ENCODE measurements at places on chromosomes 6 and 20. TPM values are rescaled to one million over a fixed set of nuclear protein-coding genes. Genes with fewer than 3 reads are reported as not detected.

GRCh38 chr6:389143-389542, 2.4 kb upstream of the IRF4 start:
- no peak for DNase-seq
- H3K27me3 ChIP-seq, result no peaks in the 10 kb centered on the region
- H3K27ac ChIP-seq, result no peak overlapping the region
- peaks cover 19% of the 10 kb centered on the region for H3K4me1 ChIP-seq

Gene BIRC7
- not detected for total RNA-seq

DNA sequence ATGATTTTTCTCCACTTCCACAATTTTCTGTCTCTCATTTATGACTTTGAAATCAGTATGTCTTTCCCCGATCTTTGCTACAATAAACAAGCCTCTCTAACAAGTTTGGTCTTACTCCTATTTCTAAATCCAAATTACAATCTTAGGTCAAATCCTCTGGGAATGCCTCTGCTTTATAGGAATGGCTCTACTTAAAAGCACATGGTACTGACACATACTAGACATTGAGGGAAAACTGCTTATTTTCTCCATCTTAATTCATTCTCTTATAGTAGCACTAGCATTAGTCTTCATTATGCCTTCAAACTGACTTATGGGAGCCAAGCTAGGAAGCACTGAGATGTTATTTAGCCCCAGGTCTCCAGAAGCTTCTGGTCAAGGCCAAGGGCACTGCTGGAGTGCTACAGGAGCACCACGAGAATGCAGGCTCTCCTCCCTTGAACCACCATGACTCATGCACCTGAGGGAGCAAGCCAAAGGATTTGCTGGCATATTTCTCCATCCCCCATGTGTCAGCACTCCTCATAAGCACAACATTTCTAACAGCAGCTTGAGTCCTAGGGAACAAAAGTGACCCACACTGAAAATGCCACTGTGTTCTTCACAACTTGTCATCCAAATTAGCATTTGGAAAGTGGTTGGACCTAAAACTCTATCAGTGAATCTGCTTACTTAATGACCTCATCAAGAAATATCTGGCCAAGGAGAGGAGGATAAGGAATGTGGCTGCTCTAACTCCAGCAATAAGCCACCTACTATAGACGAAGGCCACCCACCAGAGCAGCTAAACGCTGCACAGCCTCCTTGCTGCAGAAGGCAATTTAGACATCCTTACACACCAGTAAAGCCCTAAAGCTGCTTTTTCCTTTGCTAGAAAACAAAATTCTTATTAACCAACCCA, 156.8 kb upstream of the KCNQ5 start:
- no peaks in the 10 kb centered on the region for H3K36me3 ChIP-seq
- H3K27ac ChIP-seq, result no peak overlapping the region
- H3K4me3 ChIP-seq, result no peak overlapping the region
- no peak for DNase-seq
- H3K27me3 ChIP-seq, result peaks cover 6% of the 10 kb centered on the region

Gene OOEP
- 0.97 TPM for total RNA-seq

Gene NKX2-4
- not detected for total RNA-seq

DNA sequence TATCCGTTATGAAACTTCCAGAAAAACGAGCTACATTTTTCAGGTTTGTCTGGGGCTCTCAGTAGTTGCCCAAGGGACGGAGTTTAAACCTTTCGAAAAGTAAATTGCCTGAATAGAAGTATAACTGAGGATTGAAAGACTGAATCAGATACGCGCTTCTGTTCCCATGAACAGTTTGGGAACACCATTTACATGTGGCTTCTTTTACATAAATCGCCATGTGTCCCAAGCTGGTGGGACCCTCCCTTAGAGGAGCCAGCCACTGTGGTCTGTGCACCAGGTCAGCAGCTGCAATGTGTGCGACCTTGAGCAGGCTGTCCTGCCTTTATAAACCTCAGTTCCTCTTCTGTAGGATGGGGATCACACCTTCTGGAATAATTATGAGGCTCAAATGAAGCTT, 11.0 kb downstream of the ENTPD6 start:
- DNase-seq, result no peak
- no peak overlapping the region for H3K4me3 ChIP-seq
- no peaks in the 10 kb centered on the region for H3K36me3 ChIP-seq
- peaks cover 15% of the 10 kb centered on the region for H3K4me1 ChIP-seq

DNA sequence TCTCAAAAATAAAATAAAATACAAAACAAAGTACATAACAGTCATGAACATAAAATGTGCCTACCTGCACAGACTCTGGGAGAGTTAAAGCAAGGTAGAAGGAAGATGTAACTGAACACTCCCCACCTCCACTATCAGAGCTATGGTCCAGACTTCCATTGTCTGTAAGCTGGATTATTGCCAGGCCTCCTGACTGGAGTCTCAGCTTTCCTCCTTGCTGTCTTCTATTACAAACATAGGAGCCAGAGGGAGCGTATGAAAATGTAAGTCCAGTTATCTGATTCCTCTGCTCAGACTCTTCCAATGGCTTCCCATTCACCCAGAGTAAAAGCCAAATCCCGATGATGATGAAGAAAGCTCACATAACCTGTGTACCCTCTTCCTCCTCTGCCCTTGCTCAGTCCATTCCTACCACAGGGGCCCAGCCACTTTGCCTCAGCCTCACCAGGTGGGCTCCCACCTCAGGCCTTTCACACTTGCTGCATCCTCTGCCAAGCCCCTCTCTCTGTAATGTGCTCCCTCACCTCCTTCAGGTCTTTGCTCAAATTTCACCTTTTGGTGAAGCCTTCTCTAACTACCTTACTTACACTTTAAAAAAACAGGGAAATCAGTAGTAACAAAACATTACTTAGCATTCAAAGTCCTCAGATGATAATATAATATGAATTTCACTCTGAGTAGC, 194.1 kb downstream of the RIMS1 start:
- H3K4me3 ChIP-seq, result no peak overlapping the region
- DNase-seq, result no peak
- H3K4me1 ChIP-seq, result no peaks in the 10 kb centered on the region
- H3K27ac ChIP-seq, result no peak overlapping the region

Gene SMLR1
- not detected for total RNA-seq

Gene FOXQ1
- not detected for total RNA-seq

- no peak overlapping the region for H3K27ac ChIP-seq
- H3K36me3 ChIP-seq, result no peaks in the 10 kb centered on the region
- H3K4me1 ChIP-seq, result peaks cover 11% of the 10 kb centered on the region
- no peak for DNase-seq
These were observed 12.4 kb downstream of the B4GALT5 start for GRCh38 chr20:49701241-49701790.

Gene MOG
- not detected for total RNA-seq

- peaks cover 15% of the 10 kb centered on the region for H3K4me1 ChIP-seq
- H3K36me3 ChIP-seq, result peaks cover 7% of the 10 kb centered on the region
- DNase-seq, result no peak
- H3K27ac ChIP-seq, result no peak overlapping the region
These were observed 9.2 kb downstream of the PHF3 start for GRCh38 chr6:63644668-63645326.

DNA sequence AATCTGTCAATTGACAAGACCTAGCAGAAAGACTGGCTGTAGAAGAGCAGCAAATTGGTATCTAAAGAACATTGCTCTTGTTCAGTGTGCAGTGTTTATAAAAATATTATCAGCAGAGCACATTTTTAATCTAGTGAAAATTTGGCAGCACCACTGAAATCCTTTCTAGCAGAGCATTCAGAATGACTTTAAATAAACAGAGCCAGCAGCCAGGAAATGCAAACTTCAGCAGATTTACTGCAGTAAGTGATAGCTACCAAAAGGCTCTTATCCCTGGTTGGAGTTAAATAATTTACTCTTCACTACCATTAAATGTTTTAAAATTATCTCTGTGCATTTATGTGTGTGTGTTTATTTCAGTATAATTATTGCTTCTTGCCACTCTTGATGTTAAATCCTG, 590.9 kb upstream of the CITED2 start:
- H3K36me3 ChIP-seq, result no peaks in the 10 kb centered on the region
- no peak overlapping the region for H3K27ac ChIP-seq
- DNase-seq, result no peak
- H3K27me3 ChIP-seq, result no peaks in the 10 kb centered on the region
- no peaks in the 10 kb centered on the region for H3K4me1 ChIP-seq

Gene LHFPL5
- total RNA-seq, result not detected

GRCh38 chr6:100506651-100507050, 41.9 kb upstream of the SIM1 start:
- no peaks in the 10 kb centered on the region for H3K4me1 ChIP-seq
- H3K27me3 ChIP-seq, result no peaks in the 10 kb centered on the region
- peaks cover 12% of the 10 kb centered on the region for H3K36me3 ChIP-seq
- H3K27ac ChIP-seq, result no peak overlapping the region
- no peak overlapping the region for H3K4me3 ChIP-seq

Gene GRIK2
- not detected for total RNA-seq

- H3K27ac ChIP-seq, result no peak overlapping the region
- H3K27me3 ChIP-seq, result no peaks in the 10 kb centered on the region
- no peak for DNase-seq
- no peaks in the 10 kb centered on the region for H3K36me3 ChIP-seq
These were observed 464.3 kb upstream of the FLRT3 start for GRCh38 chr20:14801591-14802325.

Gene GSTA1
- total RNA-seq, result not detected

Gene MYCT1
- not detected for total RNA-seq

DNA sequence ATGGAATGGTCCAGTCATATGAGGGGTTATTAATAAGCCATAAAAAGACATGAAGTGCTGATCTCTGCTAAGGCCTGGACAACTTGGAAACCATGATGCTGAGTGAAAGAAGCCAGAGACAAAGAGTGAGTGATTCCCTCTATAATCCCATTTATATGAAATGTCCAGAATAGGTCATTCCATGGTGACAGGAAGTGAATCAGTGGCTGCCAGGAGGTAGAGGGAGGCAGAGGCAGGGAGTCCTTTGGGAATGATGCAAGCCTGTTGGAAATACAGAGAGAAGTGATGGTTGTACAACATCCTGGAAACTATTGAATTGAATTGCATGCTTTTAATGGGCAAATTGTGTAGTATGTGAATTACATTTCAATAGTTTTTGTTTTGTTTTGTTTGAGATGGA, 26.4 kb downstream of the ANKRD60 start:
- H3K36me3 ChIP-seq, result no peaks in the 10 kb centered on the region
- no peaks in the 10 kb centered on the region for H3K27me3 ChIP-seq
- H3K4me3 ChIP-seq, result no peak overlapping the region
- DNase-seq, result no peak

DNA sequence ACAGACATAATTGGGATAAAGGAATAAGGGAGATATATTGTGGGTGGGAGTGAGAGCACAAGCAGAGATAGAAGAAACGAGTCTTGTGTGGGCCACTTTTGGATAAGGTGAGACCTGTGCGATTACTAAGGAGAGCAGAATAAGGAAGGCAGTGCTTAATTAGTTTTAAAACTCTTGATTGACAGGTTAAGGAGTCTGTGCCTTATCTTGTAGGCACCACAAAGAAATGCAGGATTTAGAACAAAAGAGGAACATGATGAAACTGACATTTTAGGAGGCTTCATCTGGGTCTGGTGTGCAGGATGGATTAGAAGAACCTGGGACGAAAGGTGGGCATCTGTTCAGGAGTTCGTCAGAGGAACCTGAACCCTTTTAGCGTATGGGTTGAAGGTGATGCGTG, 70.2 kb upstream of the KIF25 start:
- DNase-seq, result no peak
- H3K4me3 ChIP-seq, result no peak overlapping the region
- no peak overlapping the region for H3K27ac ChIP-seq
- no peaks in the 10 kb centered on the region for H3K27me3 ChIP-seq
- no peaks in the 10 kb centered on the region for H3K4me1 ChIP-seq

GRCh38 chr6:30836957-30837356, 47.4 kb upstream of the DDR1 start:
- no peaks in the 10 kb centered on the region for H3K36me3 ChIP-seq
- no peak for DNase-seq
- H3K4me3 ChIP-seq, result no peak overlapping the region
- H3K27ac ChIP-seq, result no peak overlapping the region

- peak; percentile 65 for DNase-seq
- peaks cover 34% of the 10 kb centered on the region for H3K4me1 ChIP-seq
- H3K27me3 ChIP-seq, result no peaks in the 10 kb centered on the region
- H3K36me3 ChIP-seq, result no peaks in the 10 kb centered on the region
These were observed at the start of gene PPT2 for GRCh38 chr6:32153564-32154513. Gene PPT2, plus strand, starts transcription at chr6:32154141. Its CDS starts 454 bp downstream, at chr6:32154595.

Gene BTN2A1
- 63.3 TPM for total RNA-seq

- peaks cover 43% of the 10 kb centered on the region for H3K27me3 ChIP-seq
- H3K4me3 ChIP-seq, result no peak overlapping the region
- DNase-seq, result peak; percentile 22
- H3K27ac ChIP-seq, result no peak overlapping the region
These were observed 132.8 kb upstream of the ZNF184 start for GRCh38 chr6:27605401-27606342.

GRCh38 chr6:101232961-101233360, 160.5 kb upstream of the GRIK2 start:
- H3K4me1 ChIP-seq, result no peaks in the 10 kb centered on the region
- H3K27ac ChIP-seq, result no peak overlapping the region
- no peak overlapping the region for H3K4me3 ChIP-seq
- DNase-seq, result no peak
- H3K36me3 ChIP-seq, result no peaks in the 10 kb centered on the region

GRCh38 chr6:111478064-111478476, 4.9 kb downstream of the REV3L start:
- no peak overlapping the region for H3K4me3 ChIP-seq
- H3K27me3 ChIP-seq, result no peaks in the 10 kb centered on the region
- no peak for DNase-seq
- peaks cover 20% of the 10 kb centered on the region for H3K4me1 ChIP-seq

DNA sequence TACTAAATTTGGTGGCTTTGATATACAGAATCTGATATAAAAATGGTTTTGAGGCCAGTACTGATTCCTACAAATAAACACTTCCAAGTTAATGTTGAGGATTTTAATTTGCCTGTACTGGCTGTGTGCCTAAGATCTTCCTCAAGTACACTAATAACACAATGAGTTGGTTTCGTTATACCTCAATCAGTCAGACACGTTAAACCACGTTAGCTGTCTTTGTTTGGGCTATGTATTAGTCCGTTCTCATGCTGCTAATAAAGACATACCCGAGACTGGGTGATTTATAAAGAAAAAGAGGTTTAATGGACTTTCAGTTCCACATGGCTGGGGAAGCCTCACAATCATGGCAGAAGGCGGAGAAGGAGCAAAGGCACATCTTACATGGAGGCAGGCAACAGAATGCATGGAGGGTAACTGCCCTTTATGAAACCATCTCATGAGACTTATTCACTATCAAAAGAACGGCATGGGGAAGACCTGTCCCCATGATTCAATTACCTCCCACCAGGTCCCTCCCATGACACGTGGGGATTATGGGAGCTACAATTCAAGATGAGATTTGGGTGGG, 46.2 kb downstream of the NT5E start:
- no peak overlapping the region for H3K27ac ChIP-seq
- no peaks in the 10 kb centered on the region for H3K27me3 ChIP-seq
- no peak overlapping the region for H3K4me3 ChIP-seq
- H3K36me3 ChIP-seq, result no peaks in the 10 kb centered on the region

Gene RIMS1
- not detected for total RNA-seq

Measured in B cell (primary cell).